ENCODE measurements at places on chromosomes 7 and 10. TPM values are rescaled to one million over a fixed set of nuclear protein-coding genes. Genes with fewer than 3 reads are reported as not detected.

Gene EVX1
- not detected for total RNA-seq

Gene CLRN3
- total RNA-seq: not detected

Gene ZNF365
- total RNA-seq: 0.25 TPM

Gene ANKRD1
- total RNA-seq: 1,685 TPM

Gene PRSS37
- not detected for total RNA-seq

Gene ERVW-1
- total RNA-seq: not detected

Gene C10orf53
- not detected for total RNA-seq

Gene CPVL
- 7.0 TPM for total RNA-seq

Gene TMEM130
- not detected for total RNA-seq

Gene NPY
- total RNA-seq: not detected

Gene SPDYE6
- 0.06 TPM for total RNA-seq

Gene MPLKIP
- 7.8 TPM for total RNA-seq
